CD4-positive, alpha-beta T cell treated with Interleukin-1 beta for 1 hour (primary cell): ENCODE measurements at places on chromosomes 16 and 17.

GRCh38 chr16:86157616-86158247 lies 258.8 kb downstream of the IRF8 start:
- no peak for DNase-seq

- DNase-seq, result no peak
Measured at GRCh38 chr16:20866801-20867200, 33.4 kb downstream of the DCUN1D3 start.

- no peak for DNase-seq
Measured at GRCh38 chr17:44820631-44821212, 9.4 kb downstream of the GJC1 start.

- DNase-seq, result peak; percentile 39
Measured at GRCh38 chr17:17975436-17975835, 2.8 kb downstream of the DRC3 start.

DNA sequence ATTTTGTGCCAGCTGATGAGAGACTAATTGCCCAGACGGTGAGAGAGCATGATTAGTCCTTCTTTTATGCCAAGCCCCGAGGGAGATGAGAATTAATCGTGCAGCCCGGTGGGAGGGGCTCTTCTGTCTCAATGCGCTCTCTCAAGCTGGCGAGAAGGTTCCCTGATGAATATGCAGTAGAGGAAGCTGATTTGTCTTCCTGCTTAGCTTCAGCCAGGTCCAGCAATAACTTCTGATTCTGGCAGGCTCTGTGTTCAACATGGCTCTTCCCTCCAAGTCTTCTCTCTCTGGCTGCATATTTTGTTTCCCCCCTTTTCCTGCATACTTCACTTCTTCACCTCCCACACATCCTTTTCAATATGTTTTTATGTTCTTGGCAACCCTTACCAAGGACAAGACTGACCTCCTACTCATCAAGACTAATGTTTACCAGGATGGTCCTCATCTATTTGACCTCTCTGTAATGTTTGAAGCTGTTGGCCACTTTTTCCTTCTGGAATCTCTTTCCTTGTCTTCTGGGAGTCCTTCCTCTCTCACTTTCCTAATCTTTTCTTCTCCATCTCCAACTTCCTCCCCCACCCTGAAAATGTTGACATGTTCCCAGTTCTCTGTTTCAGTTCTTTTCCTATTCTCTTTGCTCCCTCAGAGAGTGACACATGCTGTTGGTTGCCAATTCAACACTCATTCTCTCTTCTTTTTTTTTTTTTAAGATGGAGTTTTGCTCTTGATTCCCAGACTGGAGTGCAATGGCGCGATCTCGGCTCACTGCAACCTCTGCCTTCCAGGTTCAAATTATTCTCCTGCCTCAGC lies 33.1 kb downstream of the ARL4D start:
- no peak for DNase-seq

GRCh38 chr16:31099860-31100638 lies 5.5 kb upstream of the VKORC1 start:
- DNase-seq, result no peak

DNA sequence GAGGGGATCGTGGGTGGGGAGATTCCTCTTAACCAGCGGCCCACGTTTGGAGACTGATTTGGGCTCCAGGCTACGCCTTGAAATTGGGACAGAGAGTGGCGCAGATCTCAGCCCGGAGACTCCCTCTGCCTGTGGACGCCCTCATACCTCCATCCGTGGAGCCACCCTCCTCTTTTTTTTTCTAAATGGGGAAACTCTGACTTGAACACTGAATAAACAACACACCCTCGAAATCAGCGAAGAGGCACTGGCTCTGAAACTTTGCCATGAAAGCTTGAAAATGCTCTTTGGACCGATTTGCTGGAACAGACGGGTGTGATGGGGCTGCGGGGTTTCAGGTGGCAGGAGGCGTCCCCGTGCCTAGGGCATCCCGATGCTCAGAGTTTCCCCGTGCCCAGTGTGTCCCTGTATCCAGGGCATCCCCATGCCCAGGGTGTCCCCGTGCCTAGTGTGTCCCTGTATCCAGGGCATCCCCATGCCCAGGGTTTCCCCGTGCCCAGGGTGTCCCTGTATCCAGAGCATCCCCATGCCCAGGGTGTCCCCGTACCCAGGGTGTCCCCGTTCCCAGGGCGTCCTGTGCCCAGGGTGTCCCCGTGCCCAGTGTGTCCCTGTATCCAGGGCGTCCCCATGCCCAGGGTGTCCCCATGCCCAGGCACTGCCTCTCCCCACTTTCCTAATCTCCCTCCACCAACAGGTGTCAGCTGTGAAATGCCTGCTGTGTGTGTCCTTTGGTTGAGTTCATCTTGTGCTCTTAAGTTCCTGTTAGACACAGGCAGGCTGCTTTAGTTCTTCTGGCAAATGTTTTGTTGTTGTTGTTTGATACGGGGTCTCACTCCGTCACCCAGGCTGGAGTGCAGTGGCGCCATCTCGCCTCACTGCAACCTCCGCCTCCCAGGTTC lies 187.0 kb downstream of the SEC14L1 start:
- no peak for DNase-seq

DNA sequence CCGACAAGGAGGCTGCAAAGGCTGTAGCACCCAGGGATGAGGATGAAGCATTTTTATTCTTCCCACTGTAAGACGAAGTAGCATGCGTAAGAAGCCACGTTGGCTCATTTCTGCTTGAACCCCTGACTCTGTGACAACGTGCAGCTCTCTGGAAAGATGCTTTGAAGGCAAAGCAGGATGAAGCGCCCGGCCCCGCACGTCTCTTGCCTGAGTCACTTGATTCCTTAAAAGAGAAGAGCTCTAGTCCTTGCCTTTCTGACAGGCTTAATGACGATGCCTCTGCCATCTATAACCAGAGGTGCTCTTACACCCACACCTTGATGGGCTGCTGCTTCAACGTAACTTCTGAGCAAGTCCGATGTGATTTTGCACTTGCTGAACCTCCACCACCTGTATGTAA lies 76.7 kb upstream of the MED9 start:
- DNase-seq, result no peak

DNA sequence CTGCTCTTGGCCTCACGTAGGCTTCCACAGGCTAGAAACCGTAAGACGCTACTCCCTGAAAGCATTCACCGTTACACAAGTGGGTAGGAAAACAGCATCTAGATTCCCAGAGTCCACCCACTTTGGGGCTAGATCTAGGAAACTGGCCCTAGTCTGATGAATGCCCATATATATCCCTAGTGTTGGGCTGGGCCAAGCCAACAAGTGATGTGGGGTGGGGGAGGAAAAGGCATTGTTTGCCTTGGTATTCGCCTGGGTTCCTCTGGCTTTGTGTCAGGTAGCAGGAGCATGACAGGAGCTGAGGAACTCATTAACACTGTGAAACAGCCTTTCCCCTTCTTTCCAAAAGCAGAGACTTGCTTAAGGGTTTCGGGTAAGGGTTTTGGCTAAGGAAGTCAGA lies 112.4 kb downstream of the SMG6 start:
- no peak for DNase-seq

DNA sequence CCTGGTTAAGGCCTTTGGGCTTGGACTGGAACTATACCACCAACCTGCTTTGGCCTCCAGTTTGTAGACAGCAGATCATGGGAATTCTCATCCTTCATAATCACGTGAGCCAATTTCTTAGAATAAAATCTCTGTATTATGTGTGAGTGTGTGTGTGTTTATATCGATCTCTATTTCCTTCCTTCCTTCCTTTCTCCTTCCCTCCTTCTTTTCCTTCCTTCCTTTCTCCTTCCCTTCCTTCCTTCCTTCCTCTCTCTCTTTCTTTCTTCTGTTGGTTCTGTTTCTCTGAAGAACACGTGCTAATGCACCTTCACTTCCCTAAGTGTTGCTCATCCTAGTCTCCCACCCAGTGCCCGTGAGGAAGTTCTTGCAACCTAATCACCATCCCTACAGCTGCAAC lies 35.5 kb upstream of the PHB1 start:
- DNase-seq, result no peak

- no peak for DNase-seq
Measured at GRCh38 chr17:3507071-3507470, 31.3 kb downstream of the ASPA start.

- DNase-seq, result peak; percentile 12
Measured at GRCh38 chr17:68512960-68513474, 787 bp downstream of the PRKAR1A start.

DNA sequence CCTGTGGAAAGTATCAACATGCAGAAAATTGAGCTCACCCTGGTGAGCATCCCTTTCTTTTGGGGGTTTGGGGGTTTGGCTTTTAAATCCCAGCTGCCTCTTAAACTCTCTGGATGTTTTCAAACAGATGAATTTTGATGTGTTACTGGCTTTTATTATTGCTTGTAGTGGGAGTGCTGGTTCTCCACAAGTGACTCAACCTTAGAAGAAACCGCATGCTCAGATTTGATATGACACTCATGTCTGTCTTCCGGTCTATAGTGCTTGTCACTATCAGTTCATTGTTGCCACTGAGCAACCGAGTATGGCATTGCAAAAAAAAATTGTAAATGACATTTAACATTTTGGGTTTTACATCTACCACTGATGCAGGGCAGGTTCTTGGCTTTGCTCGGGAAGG lies 104.5 kb downstream of the HS3ST4 start:
- no peak for DNase-seq

DNA sequence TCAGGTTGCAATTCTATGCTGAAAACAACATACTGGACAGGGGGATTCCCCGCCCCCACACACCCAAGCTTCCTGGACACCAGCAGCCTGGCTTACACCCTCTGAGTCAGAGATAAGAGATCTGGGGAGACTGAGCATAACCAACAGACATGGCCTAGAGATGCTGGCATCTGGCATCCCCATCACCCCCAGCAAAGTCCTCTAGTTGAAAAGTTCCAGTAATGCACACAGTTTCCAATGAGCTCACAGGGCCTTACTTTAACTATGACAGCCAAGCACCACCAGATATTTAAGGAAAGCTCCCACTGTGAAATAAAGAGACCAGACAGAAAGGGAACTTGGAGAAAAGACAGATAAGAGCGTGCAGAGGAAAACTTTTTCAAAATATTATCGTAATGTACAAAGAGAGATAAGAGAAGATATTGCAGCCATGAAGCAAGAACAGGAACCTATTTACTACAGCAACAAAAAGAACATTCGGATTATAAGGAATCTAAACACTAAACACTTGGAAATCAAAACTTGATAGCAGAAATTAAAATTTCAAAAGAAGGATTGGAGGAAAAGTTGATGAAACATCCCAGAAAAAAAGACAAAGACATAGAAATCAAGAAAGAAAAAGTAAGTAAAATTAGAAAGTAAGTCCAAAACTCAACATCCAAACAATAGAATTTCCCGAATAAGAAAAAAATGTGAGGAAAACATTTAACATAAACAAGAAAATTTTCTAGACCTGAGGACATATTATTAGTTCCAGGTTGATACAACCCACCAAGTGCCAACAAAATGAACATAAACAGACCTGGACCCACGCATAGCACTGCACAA lies 17.2 kb upstream of the ALOX15 start:
- no peak for DNase-seq

DNA sequence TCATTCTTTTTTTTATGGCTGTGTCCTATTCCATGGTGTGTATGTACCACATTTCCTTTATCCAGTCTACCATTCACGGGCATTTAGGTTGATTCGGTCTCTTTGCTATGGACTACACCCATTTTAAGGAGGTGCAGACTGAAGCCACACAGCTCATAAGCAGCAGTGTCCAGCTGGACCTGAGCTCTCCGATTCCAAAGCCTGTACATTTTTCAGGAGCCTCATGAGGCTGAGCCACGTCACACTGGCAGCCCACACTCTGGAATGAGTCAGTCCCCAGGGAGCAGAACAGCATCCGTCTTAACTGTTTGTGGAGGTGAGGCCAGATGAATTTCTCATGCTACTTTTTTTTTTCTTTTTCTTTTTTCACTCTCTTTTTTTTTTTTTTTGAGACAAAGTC lies 116.1 kb downstream of the C16orf95 start:
- DNase-seq, result no peak

DNA sequence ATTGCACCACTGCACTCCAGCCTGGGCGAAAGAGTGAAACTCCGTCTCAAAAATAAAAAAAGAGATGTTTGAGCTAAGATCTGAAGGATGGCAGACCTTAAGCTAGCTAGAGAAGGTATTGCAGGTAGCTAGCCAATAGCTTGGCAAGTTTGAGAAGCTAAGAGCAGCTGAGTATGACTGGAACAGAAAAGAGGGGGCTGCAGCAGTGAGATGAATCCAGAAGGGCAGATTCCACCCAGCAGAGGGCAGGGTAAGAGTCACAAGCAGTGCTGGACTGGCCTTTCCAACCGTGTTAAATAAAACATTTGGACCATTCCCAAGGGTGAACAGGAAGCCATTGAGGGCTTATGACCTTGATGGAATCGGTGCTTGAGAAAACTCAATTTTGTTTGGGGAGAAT lies 5.7 kb upstream of the PHAF1 start:
- DNase-seq, result no peak

- DNase-seq, result no peak
Measured at GRCh38 chr17:2967515-2967914, 95.9 kb downstream of the OR1D5 start.

DNA sequence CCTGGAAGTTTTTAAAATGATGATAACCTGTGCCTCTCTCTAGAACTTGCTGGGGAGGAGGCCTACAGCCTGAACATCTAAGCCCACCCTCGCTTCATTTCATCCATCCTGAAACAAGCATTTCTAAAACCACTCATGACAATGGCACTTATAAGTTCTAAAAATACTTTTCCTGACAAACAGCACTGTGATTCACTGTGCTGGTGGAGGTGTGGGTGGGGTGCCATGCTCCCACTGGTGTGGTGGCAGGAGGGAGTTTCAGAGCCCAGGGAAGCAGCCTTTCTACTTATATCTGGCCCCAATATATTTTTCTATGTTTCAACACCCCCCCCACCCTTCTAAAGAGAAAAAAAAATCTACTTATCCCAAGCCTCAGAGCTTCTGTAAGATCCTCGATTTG lies 52.6 kb downstream of the RAB11FIP4 start:
- no peak for DNase-seq

- DNase-seq, result no peak
Measured at GRCh38 chr17:70621566-70621965, 452.2 kb downstream of the KCNJ2 start.

GRCh38 chr17:15301845-15302244 lies 36.7 kb upstream of the PMP22 start:
- no peak for DNase-seq

DNA sequence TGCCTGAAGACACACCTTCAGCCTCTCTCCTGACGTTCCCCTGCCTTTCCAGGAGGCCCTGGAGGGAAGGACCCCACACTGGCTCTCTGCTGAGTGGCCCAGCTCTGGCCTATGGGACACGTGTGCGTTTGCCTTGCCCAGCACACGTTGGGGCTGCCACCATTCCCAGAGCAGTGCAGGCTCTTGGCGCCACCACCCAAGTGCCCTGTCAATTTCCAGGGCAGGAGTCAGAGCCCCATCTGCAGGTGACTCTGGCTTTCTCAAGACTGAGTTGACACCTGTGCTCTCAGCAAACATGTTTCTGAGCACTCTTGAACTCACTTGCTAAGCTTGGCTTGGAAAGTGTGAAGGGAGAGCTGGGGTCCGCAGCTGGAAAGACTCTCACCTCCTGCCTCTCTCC lies 4.7 kb upstream of the IRF8 start:
- no peak for DNase-seq
